Esophagus mucosa (tissue), 1 donor: ENCODE measurements at places on chromosomes 5 and 9.

GRCh38 chr5:173933901-173934300, 45.8 kb downstream of the CPEB4 start:
- no peak for ATAC-seq

DNA sequence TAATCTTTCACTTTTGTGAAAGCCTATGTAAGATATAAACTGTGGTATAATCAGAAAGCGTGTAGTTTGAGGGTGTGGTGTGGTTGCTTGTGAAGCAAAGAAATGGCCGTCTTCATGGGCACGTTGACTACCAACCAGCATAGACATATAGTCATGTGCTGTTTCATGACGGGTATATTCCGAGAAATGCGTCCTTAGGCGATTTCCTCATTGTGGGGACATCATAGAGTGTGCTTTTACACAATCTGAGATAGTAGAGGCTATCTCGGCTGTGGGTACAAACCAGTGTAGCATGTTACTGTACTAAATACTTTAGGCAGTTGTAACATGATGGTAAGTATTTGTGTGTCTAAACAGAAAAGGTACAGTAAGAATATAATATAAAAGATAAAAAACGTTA, 79.7 kb upstream of the LRRC70 start:
- no peak for ATAC-seq

DNA sequence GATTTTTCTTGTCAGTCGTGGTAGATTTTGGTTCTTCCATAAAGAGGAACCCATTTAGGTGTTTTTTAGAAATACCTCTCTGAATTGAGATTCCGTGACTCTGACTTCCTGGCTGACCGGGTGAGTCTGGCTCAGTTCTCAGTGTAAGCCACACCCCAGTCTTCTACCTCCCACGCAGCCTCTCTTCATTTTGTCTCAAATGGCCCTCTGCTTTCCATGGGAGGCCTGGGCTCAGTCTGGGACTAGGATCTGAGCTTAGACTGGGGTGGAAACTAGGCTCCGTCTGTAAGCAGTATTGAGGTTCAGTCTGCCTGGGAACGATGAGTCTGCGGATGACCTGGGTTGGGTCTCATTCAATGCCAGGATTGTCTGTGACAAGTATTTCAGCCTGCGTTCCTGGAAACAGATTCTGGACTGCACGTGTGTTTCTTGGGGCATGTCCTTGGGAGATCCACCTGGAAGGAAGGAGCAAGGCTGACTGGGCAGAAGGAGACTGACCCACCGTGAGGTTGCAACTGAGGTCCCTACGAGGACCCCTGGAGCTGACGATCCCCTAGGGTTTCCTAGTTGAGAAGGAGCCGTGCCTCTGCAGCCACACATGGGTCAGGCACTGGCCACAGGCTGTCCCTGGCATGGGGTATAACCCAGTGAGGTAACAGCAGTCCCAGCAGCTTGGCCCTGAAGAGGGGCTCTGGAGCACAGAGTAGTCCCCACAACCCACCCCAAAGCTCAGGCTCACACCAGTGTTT, 12.4 kb upstream of the CRB2 start:
- ATAC-seq, result peak; percentile 38

GRCh38 chr5:116320486-116320885, 235.7 kb downstream of the COMMD10 start:
- ATAC-seq, result no peak
